NCI-H146 (cell line): ENCODE measurements at places on chromosomes 7 and 10.
A peak's percentile ranks its signal among the peaks of the same experiment; 100 is the strongest.

DNA sequence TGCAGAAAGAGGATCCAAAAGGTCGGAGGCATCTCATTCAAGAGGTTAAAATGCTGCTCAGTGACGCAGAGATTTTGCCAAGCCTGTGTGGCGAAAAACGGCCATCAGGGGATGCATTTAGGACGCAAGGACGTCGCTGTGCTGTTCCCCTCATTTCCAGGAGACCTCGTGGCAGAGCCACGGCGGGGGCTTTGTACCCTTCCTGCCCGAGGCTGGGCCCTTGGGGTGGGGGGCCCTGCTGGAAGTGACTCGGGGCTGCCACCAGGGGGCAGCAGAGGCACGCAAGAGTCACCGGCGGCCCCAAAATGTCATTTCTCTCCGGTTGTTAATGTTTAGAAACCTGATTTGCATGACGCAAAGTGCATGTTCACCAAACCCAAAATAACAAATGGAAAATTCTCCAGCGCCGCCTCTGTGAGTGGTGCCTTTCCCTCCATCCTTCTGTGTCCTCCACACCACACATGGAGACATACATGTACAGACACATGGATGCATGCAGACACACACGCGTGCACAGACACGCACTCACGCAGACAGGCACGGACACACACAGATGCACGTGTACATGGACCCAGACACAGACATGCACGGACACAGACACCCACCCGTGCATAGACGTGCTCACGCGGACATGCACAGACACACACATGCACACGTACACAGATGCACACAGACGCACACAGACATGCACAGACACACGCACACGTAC, 51.0 kb upstream of the NKX6-2 start:
- DNase-seq, result no peak

GRCh38 chr7:1331561-1332467, 99.1 kb downstream of the UNCX start:
- peak; percentile 38 for DNase-seq

- no peak for DNase-seq
Observed at GRCh38 chr10:30503700-30504266, 69.8 kb downstream of the MAP3K8 start.

GRCh38 chr7:7119729-7120128, 62.6 kb upstream of the C1GALT1 start:
- no peak for DNase-seq

GRCh38 chr7:80230327-80230726, 95.7 kb downstream of the GNAI1 start:
- DNase-seq, result no peak

- no peak for DNase-seq
Observed at GRCh38 chr10:84693006-84693405, 364.6 kb downstream of the CCSER2 start.

GRCh38 chr7:130154501-130155317, 50.5 kb downstream of the TMEM209 start:
- peak; percentile 94 for DNase-seq

- DNase-seq, result no peak
Observed at GRCh38 chr7:80039251-80039884, 95.3 kb upstream of the GNAI1 start.

DNA sequence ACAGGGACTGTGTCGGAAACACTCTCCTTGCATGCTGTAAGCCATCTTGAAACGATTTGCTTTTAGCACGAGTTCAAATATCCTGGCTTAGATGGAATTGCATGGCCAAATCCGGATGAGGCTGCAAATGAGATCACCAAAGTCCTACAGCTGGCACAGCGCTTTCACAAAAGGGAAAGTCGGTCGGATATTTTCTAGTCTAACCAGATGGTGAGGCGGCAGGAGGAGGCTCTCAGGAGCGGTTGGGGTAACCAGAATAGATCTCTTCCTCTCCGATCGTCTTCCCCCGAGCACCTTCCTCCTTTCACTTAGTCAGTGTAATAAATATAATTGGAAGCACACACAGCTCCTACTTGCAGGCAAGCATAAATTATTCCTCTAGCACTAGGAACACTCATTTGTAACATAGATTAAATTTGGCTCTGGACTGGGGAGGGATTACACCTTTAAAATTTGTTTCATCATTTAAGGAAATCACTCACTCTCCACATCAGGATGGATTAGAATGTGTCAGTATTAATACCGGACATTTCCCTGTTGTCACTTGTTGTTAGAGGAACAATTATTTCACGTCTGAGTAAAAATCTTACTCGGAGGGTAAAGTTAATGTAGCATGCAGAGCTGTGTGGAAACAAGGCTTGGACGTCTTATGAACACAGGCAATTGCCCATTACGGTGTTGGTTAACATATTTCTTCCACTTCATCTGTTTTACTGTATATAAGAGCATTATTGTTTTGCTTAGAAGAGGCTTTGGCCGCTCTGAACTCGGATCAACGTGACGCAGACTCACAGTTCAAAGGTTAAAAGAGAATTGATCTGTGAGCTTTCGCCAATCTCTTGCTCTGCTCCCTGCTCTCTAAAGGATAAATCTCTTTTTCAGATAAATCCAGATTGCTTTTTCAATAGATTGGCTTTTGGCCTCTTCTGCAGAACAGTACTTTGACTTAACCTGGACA, 857.9 kb downstream of the TYW1 start:
- no peak for DNase-seq

DNA sequence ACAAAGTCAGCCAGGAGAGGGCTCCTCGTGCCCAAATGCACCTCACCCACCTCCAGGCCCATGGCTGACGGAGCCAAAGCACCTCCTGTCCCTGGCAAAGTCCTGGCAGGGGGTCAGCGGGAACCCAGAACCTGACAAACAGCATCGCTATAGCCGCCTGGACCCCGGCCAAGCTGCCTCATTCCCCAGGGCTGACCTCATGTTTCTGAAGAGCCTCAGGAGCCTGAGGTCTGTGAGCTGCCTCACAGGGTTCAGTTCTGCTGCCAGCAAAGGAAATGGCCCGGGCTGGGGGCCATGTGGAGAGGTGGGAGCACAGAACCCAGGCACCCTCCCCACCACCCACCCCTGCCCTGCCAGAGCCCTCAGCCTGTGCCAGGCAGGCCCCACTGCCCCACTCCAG, 4.2 kb upstream of the NANOS1 start:
- peak; percentile 25 for DNase-seq
